Skin of body (tissue), 3 donors: ENCODE measurements at places on chromosomes 11 and 22.

GRCh38 chr11:73003088-73003487 is 139.0 kb downstream of the FCHSD2 start:
- no peak for DNase-seq

- DNase-seq = no peak
These were observed 5.8 kb downstream of the OR5AK2 start for GRCh38 chr11:56994532-56994931.

- DNase-seq = no peak
These were observed 74.5 kb downstream of the FAM76B start for GRCh38 chr11:95714843-95715776.

- DNase-seq = no peak
These were observed 228.2 kb upstream of the DDI1 start for GRCh38 chr11:103808252-103808651.

DNA sequence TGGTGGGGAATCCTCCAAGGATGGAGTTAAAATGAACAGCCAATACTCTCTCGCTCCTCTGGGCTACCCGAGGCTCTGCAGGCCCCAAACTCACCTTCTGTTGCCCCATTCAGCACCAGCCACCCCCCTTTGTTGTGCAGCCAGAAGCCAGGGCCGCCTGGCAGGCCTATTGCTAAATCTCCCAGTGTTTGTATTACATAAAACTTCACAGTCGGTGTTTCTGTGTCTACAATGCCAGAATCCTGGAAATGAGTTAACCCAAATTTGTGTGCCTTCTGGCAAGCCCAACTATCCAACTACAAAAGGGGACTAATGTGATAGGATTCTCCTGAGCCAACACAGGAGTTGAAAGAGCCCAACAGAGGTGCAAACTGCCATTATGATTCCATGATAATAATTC is 9.3 kb downstream of the KCNJ5 start:
- no peak for DNase-seq

DNA sequence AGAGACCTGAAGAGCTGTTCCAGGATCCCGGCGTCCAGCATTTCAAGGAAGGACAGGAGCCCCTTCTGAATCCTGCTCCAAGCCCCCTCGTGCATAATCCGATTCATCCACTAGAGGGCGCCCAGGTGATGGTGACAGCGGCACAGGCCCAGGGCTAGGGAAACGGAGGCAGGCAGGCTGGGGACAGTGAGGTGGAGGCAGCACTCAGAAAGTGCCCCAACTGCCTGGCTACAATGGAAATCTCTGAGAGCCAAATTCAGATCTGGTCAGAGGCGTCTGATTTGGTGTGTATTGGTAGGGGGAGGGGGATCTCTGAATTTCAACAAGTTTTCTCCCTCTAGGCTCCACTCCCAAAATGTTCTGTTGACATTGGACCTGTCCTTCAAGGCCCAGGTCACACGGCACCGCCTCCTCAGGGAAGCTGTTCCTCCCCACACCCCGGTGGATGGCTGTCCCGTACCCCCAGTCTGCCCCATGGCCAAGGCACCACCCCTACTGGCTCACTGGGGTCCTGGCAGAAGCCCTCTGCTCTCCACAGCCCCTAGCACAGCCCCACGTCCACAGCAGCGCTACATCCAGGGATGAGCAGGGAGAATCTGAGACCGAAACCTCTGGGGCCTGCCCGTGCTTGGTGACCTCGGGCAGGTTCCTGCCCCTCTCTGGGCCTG is 142.9 kb downstream of the CRYBB2 start:
- no peak for DNase-seq

- DNase-seq = no peak
These were observed 13.2 kb downstream of the DCUN1D5 start for GRCh38 chr11:103078710-103079109.

- no peak for DNase-seq
These were observed 27.3 kb upstream of the ASPHD2 start for GRCh38 chr22:26401726-26402125.

DNA sequence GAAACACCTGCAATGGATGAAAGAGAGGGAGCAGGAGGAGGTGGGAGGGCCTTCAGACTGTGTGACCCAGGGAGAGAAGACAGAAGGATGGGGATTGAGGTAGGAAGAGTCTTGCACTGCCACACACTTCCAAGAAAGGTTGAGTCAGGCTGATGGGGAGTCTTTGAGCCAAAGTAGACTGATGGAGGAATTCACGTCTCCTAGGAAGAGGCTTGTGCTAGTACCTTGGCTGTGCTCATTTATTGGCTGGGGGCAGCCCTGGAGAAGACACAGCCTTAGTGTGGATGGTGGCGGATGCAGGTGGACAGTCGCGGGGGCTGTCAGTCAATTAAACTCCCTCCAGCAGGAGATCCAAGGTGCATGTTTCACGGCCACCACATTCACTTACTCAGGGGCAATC is 16.2 kb upstream of the ACCSL start:
- DNase-seq = no peak

DNA sequence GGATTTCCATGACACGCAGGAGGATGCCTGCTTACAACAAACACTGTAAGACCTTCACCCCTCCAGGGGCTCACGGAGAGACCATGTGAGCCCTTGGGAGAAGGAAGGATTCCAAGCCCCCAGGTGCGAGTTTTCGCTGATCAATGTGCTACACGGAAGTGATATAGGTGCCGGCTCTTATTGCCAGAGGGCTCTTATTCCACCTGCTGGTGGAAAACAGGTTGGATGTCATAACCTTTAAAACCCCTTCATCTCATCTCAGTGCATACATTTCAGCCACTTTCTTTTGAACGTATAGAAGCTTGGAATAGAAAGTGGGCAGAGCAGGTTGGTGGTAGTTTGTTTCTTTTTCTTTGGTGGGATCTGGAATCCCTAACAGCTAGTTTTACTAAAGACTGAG is 25.8 kb downstream of the LAYN start:
- DNase-seq = no peak

GRCh38 chr11:45713573-45713972 is 48.2 kb upstream of the CHST1 start:
- no peak for DNase-seq

GRCh38 chr11:116030697-116031331 is 526.6 kb upstream of the CADM1 start:
- DNase-seq = no peak

- DNase-seq = no peak
These were observed 136.7 kb upstream of the NECTIN1 start for GRCh38 chr11:119865661-119866156.

DNA sequence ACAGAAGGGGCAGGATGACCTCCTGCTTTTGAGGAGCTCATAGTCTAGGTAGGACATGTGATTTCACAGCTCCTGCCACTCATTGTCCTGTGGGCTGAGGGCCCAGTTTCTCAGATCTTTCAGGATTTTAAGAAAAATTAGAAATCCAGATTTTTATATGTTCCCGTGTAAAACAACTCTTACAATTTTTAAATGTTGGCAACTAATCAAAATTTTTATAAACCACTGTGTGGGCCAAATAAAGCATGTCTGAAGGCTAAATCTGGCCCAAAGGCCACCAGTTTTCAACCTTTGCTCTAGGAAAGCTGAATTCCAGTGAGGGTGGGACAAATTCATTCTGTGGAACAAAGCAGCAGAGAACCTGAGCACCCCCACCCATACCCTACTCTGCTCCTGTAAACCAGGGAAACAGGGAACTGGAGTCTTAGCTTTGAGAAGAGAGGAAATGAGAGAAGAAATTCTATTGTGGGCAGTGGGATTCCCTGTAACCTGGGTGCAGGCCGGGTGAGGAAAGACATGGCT is 20.6 kb downstream of the LRRC32 start:
- DNase-seq = no peak

DNA sequence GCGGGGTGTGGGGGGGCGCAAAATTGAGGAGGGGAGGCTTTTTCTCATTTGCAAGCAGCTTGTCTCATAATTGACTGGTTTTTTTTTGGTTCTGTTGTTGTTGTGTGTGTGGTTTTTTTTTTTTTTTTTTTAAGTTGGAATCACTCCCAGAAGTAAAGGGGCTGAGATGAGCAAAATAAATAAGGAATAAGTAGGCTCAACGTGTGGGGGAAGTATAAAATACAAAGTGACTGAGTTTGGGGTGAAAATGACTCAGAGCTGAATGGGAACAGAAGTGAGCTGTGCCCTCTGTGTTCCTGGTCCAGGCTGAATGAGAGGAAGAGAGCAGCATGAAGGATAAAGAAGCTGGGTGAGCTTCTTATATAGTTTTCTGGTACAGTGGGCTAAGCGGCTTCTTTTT is 90.0 kb downstream of the GRIK4 start:
- no peak for DNase-seq

GRCh38 chr11:111718436-111718835 is 47.8 kb downstream of the PPP2R1B start:
- no peak for DNase-seq

DNA sequence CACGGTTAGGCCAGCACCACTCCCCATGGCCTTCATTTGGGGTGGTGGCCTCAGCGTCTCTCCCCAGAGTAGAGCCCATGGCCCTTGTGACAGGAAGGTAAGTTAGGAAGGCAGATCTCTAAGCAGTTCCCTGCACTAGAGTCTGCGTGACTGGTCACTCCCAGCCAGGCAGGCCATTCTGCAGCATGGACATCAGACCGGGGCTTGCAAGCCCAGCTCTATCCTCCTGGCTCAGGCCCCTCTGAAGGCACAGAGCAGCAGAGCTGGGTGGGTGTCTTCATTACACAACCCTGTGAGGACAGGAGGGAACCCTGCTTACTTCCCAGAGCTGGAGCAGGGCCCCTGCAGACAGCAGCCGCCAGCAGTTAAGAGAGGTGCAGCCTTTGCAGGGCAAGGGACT is 77.3 kb downstream of the PIWIL3 start:
- DNase-seq = no peak

GRCh38 chr11:110711448-110711775 is 825 bp downstream of the ARHGAP20 start:
- DNase-seq = no peak

DNA sequence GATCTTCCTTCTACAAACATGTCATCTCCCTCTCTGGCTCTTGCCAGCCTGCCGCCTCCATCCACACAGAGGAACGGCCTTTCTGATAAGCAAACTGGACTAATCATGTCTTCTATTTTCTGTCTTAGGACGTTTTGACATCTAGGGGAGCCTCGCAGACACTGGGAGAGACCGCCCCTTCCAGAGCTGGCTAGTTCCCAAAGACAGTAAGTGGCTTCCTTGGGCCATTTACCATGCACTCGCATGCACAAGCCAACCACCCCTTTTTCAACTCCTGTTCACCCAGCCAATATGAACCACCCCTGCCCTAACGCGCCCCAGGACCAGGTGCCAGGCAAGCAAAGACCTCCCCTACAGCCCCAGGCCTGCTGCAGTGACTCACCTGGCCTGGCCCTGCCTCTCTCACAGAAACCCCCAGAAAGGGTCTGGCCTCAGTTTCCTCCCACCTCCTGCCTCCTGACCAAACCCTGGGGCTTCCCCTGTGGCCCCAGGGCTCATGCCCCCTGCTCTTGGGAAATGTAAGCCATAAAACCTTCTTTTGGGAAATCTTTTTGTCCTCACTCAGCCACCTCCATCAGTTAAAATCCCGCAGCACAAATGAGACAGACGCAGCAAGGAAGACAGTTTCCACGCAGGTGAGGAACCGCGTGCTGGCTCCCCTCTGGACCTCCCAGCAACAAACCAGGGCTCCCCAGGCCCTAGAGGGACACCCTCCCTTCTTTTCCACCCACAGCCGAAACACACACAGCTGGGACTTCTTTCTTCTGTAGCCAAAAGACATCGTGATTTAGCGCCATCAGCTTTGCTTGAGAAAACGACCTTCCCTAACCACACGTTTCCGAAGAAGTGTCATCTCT is 38.5 kb downstream of the SHANK2 start:
- no peak for DNase-seq

GRCh38 chr11:83249972-83250593 is 36.1 kb downstream of the CCDC90B start:
- no peak for DNase-seq

GRCh38 chr11:10322830-10323792 is 18.2 kb downstream of the ADM start:
- peak; percentile 91 for DNase-seq

DNA sequence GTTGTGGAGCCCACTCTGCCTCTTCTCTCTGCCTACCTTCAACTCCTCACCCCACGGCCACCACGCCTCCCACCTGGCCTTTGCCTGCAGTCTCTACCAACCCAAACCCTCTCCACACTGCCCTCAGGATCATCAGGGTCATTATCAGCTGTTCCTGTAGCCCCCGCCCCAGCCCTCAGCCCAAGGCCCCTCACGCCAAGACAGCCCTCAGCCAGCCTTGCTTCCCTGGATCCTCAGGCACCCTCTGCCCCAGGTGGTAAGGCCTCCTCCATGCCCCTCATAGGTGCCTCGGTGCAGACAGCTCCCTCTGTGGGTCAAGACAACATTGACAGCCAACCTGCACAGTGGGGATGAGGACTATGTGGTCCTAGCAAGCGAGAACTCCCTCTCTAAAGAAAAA is 1.7 kb downstream of the SBF1 start:
- DNase-seq = no peak

DNA sequence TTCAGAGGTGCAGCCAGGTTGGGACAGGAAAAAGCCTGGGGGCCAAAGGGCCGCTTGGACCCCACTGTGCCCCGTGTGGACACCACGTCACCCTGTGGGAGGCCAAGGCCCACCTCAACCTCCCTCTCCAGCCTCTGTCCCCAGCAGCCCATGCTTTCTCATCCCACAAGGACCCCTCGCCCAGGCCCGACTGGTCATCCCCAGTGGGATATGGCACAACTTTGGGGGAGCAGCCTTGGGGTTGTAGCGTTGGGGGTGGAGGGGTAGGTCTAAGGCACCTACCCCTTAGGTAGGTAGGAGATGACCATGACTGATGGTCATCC is 44.0 kb downstream of the IGF2 start:
- no peak for DNase-seq

- DNase-seq = no peak
These were observed at the start of gene HBB for GRCh38 chr11:5226732-5227310. Gene HBB, minus strand, starts transcription at chr11:5227071. Its CDS starts 50 bp downstream, at chr11:5227021.

DNA sequence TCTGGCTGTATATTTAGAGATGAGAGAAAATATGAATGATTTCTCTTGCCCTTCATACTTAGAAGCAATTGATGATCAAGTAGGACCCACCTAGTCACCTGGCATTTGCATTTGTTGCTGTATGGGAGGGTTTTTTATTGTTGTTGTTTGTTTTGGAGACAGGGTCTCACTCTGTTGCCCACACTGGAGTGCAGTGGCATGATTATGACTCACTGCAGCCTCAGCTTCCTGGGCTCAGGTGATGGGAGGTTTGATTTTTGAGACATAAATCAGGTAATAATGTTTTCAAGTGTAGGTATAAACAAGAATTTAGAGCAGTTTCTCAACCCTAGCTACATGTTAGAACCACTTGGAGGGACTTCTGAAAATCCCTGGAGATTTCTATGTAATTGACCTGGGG is 63.0 kb downstream of the TNRC6B start:
- no peak for DNase-seq

DNA sequence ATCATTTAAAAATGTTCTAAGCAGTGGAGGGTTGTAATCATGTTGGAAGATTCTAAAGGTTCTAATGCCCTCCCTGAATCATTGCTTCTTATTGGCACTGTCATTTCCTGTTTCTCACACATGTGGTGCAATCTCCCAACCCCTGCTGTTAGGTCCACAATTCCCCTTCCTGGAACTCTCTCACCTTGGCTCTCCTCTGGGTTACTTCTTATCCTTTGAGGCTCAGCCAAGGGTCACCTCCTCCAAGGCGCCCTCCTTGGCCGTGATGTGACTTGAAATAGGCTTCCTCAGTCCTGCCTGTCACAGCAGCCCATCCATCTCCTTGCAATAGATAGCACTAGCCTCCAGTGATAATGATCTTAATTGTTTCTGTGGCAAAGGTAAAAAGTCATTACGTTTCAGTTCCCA is 149.8 kb downstream of the TTC17 start:
- no peak for DNase-seq
